ENCODE measurements at places on chromosomes 7 and 10. TPM values are rescaled to one million over a fixed set of nuclear protein-coding genes. Genes with fewer than 3 reads are reported as not detected.

The ADRA2A gene
- total RNA-seq = not detected

The TMUB1 gene
- total RNA-seq = 26.9 TPM

The WNT2 gene
- total RNA-seq = not detected

The LRRC4 gene
- 1.7 TPM for total RNA-seq

The OPN4 gene
- total RNA-seq = not detected

The CRHR2 gene
- total RNA-seq = not detected

Measured in tracheal epithelial cell (primary cell).